Tibial nerve (tissue), 4 donors: ENCODE measurements at places on chromosomes 5 and 9. TPM values are rescaled to one million over a fixed set of nuclear protein-coding genes. Genes with fewer than 3 reads are reported as not detected.

- H3K4me1 ChIP-seq = no peaks in the 10 kb centered on the region
- H3K36me3 ChIP-seq = no peaks in the 10 kb centered on the region
- no peak overlapping the region for H3K4me3 ChIP-seq
- no peaks in the 10 kb centered on the region for H3K27me3 ChIP-seq
- DNase-seq = no peak
- peak overlapping the region; percentile 38 for H3K27ac ChIP-seq
These were observed 21.2 kb downstream of the GNAQ start for GRCh38 chr9:78010445-78010844.

STPG3 gene
- not detected for total RNA-seq

MXD3 gene
- total RNA-seq = 5.2 TPM

ZFAND5 gene
- 1,087 TPM for total RNA-seq
